Thymus (tissue), 14 donors: ENCODE measurements at places on chromosomes 16 and 17. TPM values are rescaled to one million over a fixed set of nuclear protein-coding genes. Genes with fewer than 3 reads are reported as not detected.

- DNase-seq, result no peak
Observed at GRCh38 chr16:57025941-57026777, 36.8 kb downstream of the NLRC5 start.

- no peak for DNase-seq
Observed at GRCh38 chr16:54285414-54286089, 1.0 kb downstream of the IRX3 start.

GRCh38 chr17:63842173-63842539, 329 bp downstream of the SMARCD2 start:
- no peak for DNase-seq

DNA sequence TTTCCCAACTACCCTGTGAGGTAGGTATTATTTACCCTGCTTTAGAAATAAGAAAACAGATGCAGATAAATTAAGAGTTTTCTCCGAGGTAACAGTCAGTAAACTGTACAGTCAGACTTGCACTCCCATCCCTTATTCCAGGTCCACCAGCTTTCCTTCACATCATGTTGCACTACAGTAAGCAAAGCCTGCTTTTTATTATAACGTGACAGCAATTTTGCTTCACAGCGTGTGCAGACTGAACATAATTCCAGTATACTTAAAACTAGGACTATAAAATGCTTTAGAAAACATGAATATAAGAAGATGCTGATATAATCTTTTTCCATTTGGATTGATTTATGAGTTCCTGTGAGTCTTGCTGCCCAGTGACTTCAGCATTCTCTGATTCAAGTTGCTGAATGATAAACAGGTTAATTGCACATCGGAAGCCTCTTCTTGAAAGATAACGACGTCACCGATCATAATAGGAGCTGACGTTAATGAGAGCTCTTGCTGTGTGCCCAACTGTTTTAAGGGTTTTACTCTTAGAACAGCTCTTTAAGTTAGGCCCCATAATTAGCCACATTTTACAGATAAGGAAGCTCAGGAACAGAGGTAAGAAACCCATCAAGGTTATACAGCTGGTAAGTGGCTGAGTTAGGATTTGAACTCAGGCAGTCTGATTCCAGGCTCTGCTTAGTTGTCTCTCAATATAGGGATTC, 1.4 kb downstream of the LIG3 start:
- DNase-seq, result no peak

The YBX2 gene
- total RNA-seq, result 0.66 TPM
